ENCODE measurements at places on chromosomes 2 and 18.

DNA sequence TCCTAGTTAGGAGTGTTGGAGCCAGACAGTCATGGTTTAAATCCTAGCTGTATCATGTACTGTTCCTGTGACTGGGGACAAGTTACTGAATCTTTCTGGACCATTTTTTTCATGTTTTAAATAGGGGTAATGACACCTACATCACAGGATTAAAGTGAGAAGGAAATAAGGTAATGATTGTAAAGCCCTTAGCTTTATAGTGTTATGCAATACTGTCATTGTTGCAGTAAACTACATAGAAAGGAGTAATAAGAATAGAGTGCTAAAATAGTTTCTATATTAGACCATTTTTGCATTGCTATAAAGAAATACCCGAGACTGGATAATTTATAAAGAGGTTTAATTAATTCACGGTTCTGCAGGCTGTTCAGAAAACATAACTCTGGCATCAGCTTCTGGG is 14.5 kb downstream of the AGPS start:
- no peak for DNase-seq

DNA sequence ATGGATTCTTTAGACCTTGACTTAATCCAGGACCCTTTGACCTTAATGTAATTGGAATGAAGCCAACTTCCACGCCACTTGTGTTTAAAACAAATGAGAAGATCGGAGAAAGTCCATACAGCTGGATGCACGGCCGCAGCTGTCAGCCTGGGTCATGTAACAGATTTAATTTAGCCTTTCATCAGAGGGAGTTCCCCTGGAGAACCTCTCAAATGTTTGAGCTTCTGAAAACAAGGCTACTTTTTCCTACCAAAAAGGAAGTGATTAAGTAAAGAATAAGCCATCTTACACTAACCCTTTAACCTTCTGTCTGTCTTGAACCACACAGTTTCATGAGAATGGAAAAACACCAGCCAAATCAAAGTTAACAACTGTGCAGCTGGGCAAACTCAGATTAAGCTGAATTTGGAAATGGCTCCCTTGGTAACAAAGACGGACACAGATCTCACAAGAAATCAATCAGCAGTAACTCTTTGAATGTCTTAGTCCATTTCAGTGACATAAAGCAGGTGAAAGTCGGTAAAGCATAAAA is 103.6 kb downstream of the DOCK10 start:
- no peak for DNase-seq

- no peak for DNase-seq
These were observed 99.6 kb downstream of the KCTD1 start for GRCh38 chr18:26448714-26449159.

DNA sequence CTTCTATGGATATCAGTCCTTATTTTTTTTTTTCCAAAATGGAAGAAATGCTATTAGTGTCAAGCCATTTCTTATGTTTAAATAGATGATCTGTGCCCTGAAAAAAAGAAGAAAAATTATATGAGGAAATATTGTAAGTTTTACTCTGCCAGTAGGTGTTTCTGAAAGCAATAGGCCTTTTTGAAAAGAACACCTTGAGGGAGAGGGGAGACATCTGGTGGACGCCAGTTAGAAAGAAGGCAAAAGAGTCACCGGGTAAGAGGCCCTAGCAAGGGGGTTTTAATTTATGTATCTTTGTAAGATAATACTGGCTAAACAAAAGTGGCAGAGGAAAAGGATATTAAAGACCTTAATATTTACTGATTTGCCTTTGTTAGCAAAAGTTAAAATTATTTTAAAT is 56.1 kb downstream of the DYNAP start:
- no peak for DNase-seq

GRCh38 chr2:24353364-24353763 is 7.0 kb downstream of the ITSN2 start:
- no peak for DNase-seq

DNA sequence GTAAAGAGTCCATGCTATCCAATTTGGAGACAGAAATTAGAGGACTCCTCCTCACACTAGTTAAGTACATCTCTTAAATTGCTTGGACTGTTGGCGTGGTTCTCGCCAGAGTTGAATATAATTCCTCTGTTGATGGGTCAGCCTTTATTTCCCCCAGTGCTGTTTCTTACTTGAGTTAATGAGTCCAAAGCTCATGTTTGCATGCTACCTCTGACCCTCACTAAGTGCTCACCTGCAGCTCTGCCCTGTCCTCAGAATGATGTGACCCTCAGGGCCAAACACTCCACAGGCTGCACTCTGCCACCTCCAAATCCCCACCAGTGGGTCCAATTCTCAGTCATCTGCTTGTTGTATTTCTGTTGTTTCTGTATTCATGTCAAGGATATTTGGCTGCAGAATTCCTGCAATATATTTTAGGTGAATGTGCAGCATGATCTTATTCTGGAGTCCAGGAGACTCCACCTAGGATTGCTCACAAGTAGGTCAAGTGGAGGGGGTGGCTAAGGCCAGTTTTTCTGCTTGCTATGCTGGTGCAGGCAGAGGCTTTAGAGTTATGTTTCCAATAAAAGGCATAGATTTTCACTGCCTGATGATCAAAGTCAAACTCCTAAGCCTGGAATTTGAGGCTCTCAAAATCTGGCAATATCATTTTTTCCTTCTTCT is 37.8 kb downstream of the RDH14 start:
- DNase-seq: no peak

DNA sequence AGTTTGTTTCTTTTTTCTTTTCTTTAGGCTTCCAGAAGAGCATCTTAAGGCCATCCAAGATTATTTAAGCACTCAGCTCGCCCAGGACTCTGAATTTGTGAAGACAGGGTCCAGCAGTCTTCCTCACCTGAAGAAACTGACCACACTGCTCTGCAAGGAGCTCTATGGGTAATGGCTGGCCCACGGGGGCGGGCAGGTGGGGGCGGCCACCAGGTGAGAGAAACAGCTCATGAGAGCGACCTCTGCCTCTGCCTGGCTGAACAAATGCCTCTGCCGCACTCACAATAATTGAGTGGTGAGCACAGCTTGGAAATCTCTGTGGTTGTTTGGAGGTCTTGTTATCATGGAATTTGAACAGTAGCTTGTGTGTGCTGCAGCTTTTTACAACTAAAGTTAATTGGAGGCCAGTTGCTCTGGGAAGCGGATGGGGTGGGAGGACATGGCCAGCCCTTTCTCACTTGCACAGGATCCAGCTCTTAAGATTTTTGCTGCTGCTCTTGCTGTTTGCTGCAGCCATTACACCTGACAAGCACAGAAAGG is 70.4 kb downstream of the INPP5D start:
- no peak for DNase-seq

DNA sequence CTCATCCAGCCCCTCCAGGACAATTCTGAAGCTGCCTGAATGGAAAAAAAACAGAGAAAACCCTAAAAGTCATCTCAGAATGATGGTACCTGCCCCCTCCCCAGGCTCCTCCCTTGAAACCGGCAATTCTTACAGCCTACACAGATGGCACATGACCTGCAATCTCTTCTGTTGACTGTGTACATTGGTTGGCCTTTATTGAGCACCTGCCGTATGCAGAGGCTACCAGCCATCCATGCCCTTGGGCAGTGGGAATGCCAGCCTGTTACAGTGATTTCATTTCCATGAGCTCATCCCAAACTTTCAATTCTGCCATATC is 57.1 kb downstream of the EMX1 start:
- DNase-seq: no peak

GRCh38 chr2:40177366-40177765 is 274.5 kb downstream of the SLC8A1 start:
- DNase-seq: no peak
